Activated T-helper 1 cell treated with anti-CD3 and anti-CD28 coated beads, Interleukin-12 subunit alpha, Interleukin-12 subunit beta, Interleukin-2, Interleukin-4 antibody, amounts not matched to agents 30 ng/mL and 10 ng/mL and 1 ng/mL, durations not matched to agents 14 hours and 24 hours and 36 hours (primary cell): ENCODE measurements at places on chromosomes 5 and 9. TPM values are rescaled to one million over a fixed set of nuclear protein-coding genes. Genes with fewer than 3 reads are reported as not detected.

Gene TMEM250
- total RNA-seq, result 50.1 and 51.5 TPM in 2 replicates

Gene NR5A1
- not detected in 2 replicates for total RNA-seq

Gene PPP6C
- 47.2 and 50.8 TPM in 2 replicates for total RNA-seq

Gene ANKRD18A
- 4.1 and 4.6 TPM in 2 replicates for total RNA-seq

Gene AFAP1L1
- total RNA-seq, result not detected in 2 replicates

Gene SGCD
- not detected in 2 replicates for total RNA-seq

Gene BRIX1
- 110 TPM in 2 replicates for total RNA-seq

Gene IL5
- total RNA-seq, result 1.5 and 2.2 TPM in 2 replicates

Gene CAMK4
- total RNA-seq, result 51.8 and 56.9 TPM in 2 replicates

Gene AQP7
- not detected in 2 replicates for total RNA-seq

Gene IFNK
- not detected in 2 replicates for total RNA-seq

Gene F12
- 1.3 and 2.2 TPM in 2 replicates for total RNA-seq

Gene SLC24A2
- total RNA-seq, result not detected in 2 replicates

Gene MYOZ3
- total RNA-seq, result 0.49 and 0.51 TPM in 2 replicates

Gene OSMR
- not detected in 2 replicates for total RNA-seq

Gene EGFLAM
- not detected in 2 replicates for total RNA-seq

Gene C9orf43
- total RNA-seq, result 0.42 and 0.62 TPM in 2 replicates

Gene LRRTM2
- total RNA-seq, result 0.12 TPM in 1 of 2 replicates, not detected in the other

Gene FSTL4
- total RNA-seq, result 0.49 TPM in 1 of 2 replicates, not detected in the other

Gene IL13
- total RNA-seq, result 294 and 308 TPM in 2 replicates
